ENCODE measurements at places on chromosomes 2 and 18. TPM values are rescaled to one million over a fixed set of nuclear protein-coding genes. Genes with fewer than 3 reads are reported as not detected.

MC2R gene
- 0.06 TPM for polyA plus RNA-seq

FAM237A gene
- not detected for polyA plus RNA-seq

EMILIN2 gene
- 30.4 TPM for polyA plus RNA-seq

GPR75 gene
- 3.3 TPM for polyA plus RNA-seq

CD8A gene
- 2.1 TPM for polyA plus RNA-seq

CCDC85A gene
- polyA plus RNA-seq: 1.0 TPM

BOLL gene
- 0.09 TPM for polyA plus RNA-seq

FBXO41 gene
- polyA plus RNA-seq: 2.4 TPM

NEU2 gene
- not detected for polyA plus RNA-seq

TTL gene
- 20.8 TPM for polyA plus RNA-seq

PMAIP1 gene
- 10.4 TPM for polyA plus RNA-seq

PHOSPHO2 gene
- polyA plus RNA-seq: 18.1 TPM

LIMS4 gene
- 3.0 TPM for polyA plus RNA-seq

GALNT13 gene
- 1.6 TPM for polyA plus RNA-seq

EGR4 gene
- 0.04 TPM for polyA plus RNA-seq

PECR gene
- polyA plus RNA-seq: 34.5 TPM

CHST10 gene
- polyA plus RNA-seq: 6.4 TPM

SIX3 gene
- not detected for polyA plus RNA-seq

SATB2 gene
- polyA plus RNA-seq: 5.0 TPM

FAM117B gene
- polyA plus RNA-seq: 12.2 TPM

DNER gene
- polyA plus RNA-seq: 7.5 TPM

ZEB2 gene
- polyA plus RNA-seq: 32.8 TPM

MAB21L4 gene
- 25.7 TPM for polyA plus RNA-seq

HOXD13 gene
- not detected for polyA plus RNA-seq

REG3A gene
- 1.4 TPM for polyA plus RNA-seq

PRSS56 gene
- polyA plus RNA-seq: not detected

DHRS9 gene
- polyA plus RNA-seq: 0.48 TPM

MARCHF4 gene
- polyA plus RNA-seq: 3.2 TPM

RTP5 gene
- 0.07 TPM for polyA plus RNA-seq

UGT1A1 gene
- polyA plus RNA-seq: 1.6 TPM

NR4A2 gene
- 3.4 TPM for polyA plus RNA-seq

AMER3 gene
- 1.3 TPM for polyA plus RNA-seq

MREG gene
- polyA plus RNA-seq: 5.5 TPM

KLHL30 gene
- polyA plus RNA-seq: 0.12 TPM

LYG2 gene
- 0.16 TPM for polyA plus RNA-seq

SCN3A gene
- polyA plus RNA-seq: 5.5 TPM

COBLL1 gene
- polyA plus RNA-seq: 38.3 TPM

COL6A3 gene
- polyA plus RNA-seq: 127 TPM

TMEM185B gene
- 26.2 TPM for polyA plus RNA-seq

Data from large intestine (tissue), 12 donors.